ENCODE measurements at places on chromosomes 5 and 9.

DNA sequence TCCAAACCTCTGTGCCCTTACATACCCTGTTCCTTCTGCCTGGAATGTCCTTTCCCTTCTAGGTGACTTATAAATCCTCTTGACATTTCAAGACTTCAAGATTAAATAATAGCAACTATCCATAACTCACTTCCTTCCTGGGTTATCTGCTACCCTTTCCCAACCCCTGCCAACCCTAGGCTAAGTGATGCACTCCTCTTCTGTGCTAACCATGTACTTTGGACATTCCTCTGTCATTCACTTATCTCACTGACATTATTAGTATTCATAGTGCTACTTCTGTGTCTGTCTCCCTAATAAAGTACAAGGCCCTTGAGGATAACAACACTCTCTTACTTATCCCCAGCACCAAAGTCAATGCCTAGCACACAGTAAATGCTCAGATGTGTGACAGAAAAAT lies 307.1 kb downstream of the ENC1 start:
- no peak for DNase-seq

- peak; percentile 65 for DNase-seq
Measured at GRCh38 chr9:113602126-113603047, 138.9 kb downstream of the RGS3 start.

- DNase-seq: no peak
Measured at GRCh38 chr5:57338868-57339340, 143.7 kb downstream of the ACTBL2 start.

- DNase-seq: no peak
Measured at GRCh38 chr5:32319392-32319791, 6.7 kb upstream of the MTMR12 start.

- DNase-seq: no peak
Measured at GRCh38 chr5:27548484-27548883, 510.1 kb upstream of the CDH9 start.

- no peak for DNase-seq
Measured at GRCh38 chr9:90890146-90890810, 88.7 kb downstream of the SYK start.

DNA sequence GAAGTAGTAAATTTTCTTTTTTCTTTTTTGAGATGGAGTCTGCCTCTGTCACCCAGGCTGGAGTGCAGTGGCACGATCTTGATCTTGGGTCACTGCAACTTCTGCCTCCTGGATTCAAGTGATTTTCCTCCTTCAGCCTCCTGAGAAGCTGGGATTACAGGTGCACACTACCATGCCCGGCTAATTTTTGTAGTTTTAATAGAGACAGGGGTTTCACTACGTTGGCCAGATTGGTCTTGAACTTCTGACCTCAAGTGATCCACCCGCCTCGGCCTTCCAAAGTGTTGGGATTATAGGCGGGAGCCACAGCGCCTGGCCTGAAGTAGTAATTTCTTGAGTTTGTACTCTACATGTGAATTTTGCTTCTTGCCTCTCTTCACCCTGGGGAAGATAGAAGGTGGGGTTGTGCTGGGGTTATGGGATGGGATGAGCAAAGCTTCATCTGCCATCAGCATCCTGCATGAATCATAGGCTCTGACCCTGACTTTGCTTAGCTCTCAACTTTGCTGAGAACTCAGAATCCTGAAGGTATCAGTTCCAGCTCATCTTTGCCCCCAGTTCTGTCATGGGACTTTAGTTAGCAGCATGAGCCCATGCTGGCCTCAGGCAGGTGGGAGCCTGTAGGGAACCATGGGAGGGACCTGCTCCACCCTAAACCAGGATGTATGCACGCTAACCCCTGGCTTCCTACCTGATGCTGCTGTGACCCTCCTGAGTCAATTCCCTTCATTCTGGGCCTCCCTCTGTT lies 9.3 kb upstream of the CCL21 start:
- DNase-seq: no peak

- DNase-seq: peak; percentile 86
Measured at GRCh38 chr9:89038382-89039103, 47.3 kb downstream of the S1PR3 start.

GRCh38 chr5:64978546-64978945 lies 209.8 kb downstream of the CWC27 start:
- DNase-seq: no peak

GRCh38 chr5:34530637-34531036 lies 125.5 kb upstream of the RAI14 start:
- no peak for DNase-seq

DNA sequence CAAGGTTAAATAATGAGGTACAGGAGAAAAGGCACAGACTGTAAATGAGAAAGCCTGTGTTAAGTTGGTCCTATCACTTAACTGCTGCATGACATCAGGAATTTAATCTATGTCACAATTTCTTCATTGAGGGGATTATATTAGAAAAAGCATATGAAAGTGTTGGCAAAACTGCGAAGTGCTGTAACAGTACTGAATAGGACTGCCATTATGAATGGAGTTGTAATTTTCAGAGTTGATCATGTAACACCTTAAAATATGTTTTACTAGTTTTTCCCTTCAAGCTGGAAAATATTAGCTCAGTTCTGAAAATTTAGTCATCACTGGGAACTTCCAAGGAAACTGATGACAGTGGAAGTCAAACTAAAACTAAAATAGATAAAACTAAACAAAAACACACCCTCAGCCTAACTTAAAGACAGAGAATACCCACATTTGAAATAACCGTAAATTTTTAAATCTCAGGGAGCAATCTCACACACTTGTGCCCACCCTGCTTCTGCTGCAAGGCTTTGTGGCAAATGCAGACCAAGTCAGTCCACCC lies 45.1 kb downstream of the ERMP1 start:
- DNase-seq: no peak

GRCh38 chr5:154287136-154287535 lies 96.6 kb downstream of the GALNT10 start:
- no peak for DNase-seq

GRCh38 chr5:91388362-91388761 lies 5.2 kb upstream of the ARRDC3 start:
- no peak for DNase-seq

DNA sequence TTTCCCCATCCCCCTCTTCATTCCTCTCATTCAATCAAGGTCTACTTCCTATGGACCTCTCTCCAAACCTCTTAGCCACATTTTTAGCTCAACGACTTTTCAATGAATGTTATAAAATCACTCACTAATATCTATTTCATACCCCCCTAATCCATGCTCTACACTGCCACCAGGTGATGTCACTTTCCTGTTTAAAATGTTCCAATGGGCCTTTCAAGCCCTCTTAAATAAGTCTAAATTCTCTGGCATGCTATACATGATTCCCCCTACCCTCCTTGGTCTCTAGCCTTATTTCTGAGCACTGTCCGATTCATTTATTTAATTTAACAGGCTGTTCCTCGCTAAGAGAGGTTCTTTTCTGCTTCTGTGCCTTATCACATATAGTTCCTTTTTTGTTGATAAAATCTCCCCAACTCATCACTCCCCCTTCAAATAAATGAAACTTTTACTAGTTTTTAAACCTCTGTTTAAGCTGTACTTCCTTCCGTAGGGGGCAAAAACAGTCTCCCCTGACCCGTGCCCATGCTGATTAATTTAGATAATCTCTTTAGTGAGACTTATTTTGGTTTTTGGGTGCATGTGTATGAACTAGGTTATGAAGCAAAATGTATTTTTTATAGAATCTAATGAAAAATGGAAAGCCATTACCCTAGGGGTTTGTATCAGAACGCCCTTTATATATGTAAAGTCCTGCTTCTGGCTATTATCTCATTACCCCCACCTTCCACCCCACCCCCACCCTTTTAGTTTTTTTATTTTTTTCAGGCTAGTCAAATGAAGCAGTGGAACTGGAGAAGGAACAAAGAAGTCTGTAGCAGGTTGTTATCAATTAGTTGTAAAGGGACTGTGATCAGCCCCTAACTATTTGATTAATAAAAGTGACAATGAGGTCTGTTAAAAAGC lies 9.0 kb downstream of the ABHD17B start:
- DNase-seq: no peak

GRCh38 chr9:21210311-21210710 lies 3.4 kb upstream of the IFNA10 start:
- no peak for DNase-seq

GRCh38 chr5:150587016-150587415 lies 53.4 kb upstream of the SYNPO start:
- DNase-seq: no peak

- DNase-seq: no peak
Measured at GRCh38 chr5:173644673-173645436, 28.4 kb upstream of the BOD1 start.

- DNase-seq: no peak
Measured at GRCh38 chr9:134985451-134985850, 67.7 kb upstream of the FCN1 start.

- no peak for DNase-seq
Measured at GRCh38 chr5:150144246-150144801, 11.3 kb downstream of the PDGFRB start.

GRCh38 chr5:126988021-126988569 lies 42.3 kb downstream of the MARCHF3 start:
- no peak for DNase-seq

DNA sequence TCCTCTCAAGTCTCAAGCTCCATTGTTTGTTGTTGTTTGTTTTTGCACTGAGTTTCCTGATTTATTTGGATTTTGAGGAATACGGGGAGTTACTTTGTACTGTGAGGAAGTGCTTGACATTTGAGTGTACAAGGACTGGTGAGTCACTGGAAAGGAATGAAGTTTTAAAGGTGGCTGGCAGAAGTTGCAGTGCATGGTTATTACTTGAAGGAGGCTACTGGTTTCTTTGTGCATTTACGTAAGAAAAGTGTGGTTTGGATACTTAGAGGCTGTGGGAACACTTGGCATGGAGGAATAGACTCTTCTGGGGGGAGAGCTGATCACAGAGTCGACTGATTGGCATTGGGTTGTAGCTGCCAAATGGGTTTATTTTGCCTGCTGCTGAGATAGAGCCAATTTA lies 919.0 kb downstream of the TAF11L14 start:
- no peak for DNase-seq

- no peak for DNase-seq
Measured at GRCh38 chr5:94457788-94458187, 160.6 kb downstream of the KIAA0825 start.

DNA sequence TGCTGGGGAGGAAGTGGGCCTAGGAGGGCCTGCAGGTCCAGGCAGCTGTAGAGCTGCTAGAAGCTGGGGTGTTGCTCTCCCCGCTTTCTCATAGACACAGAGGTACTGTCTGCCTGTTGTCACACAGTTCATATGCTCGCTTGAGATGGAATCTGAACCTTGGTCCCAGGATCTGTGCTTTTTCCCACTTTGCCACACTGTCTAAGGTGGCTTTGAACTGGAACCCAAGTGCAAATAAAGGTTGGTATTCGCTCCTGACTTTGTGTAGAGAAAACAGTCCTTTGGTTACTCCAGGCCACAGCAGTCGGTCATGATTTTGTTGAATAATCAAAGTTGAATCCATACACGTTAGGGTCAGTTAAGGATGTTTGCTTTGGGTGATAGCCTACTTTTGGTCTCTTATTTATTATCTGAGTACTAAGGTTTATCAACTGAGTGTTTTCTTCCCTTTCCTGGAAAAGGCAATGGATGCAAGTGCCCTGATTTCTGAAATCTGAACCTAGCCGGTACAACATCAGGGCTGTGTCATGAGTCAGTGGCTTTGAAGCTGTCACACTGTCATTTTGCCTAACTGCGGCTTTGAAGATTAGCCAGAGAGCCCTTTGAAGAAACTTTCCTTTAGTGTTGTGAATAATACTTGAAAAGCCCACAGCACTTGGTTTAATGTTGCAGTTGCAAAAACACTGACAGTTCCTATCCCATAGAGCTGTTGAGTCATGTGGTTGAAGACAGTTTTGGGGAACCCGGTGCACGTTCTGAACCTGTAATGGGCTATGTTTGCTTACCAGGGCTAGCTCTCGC lies 41.3 kb downstream of the HABP4 start:
- no peak for DNase-seq

DNA sequence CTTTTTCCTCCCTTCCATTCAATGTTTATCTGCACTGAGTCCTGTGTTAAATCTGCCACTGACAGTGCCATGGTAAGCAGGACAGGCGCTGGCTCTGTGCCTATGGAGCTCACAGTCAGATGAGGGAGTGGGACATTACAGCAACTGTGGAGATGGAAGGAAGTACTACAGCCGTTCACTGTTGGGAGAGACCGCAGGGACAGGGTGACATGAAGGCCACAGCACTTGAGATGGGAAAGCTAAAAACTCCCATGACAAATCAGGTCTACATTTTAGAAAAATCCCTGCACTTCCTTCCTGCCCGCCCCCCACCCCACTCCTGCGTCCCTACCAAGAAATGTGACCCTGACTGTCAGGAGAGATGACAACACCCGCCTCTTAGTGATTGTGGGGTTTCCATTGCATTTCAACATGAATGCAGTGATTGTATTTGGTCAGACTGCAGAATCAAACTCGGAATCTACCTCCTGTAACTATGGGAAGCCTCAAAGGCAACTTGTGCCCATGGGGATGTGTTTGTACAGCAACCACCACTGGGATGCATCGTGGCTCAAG lies 56.4 kb downstream of the GTF3C4 start:
- DNase-seq: no peak

All from GM04504 (cell line).